IMR-90 (cell line): ENCODE measurements at places on chromosomes 1 and 21. TPM values are rescaled to one million over a fixed set of nuclear protein-coding genes. Genes with fewer than 3 reads are reported as not detected.

DNA sequence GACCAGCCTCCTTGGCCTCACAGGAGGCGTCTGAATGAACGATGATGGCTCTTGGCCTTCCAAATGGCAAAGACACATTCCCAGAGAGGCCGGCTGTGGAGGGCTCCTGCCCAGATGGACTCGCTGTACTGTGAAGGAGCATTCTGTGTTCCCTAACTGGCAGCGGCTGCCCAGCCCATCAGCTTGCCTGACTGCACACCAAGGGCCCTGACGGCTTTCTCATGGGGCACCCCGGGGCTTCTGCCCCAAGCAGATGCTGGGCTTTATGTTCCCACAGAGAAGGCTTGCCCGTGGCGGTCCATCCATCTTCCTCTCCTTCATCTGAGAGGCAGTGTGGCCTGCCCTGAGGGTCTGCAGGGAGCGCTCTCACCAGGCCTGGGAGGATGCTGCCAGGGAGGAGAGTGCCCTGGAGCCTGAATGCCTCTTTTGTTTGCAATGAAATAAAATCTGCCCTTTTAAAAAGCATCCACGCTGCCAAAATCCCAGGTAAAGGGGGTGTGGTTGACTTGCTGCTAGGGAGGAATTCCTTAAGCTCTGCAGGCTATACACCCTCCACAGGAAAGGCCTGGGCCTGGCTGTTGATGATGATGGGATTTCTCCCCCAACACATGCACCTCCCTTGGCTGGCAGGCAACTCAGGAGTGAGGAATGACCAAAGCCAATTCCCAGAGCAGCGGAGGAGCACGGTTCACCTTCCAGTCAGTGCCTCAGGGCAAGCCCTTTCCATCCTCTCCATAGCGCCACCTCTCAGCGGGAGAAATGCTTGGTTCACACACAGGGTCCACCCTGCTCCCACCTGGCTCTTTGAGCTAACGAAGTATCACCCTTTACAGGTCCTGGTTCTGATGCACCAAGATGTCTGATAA lies 84.6 kb upstream of the SSX2IP start:
- no peak for DNase-seq

GRCh38 chr1:19206947-19207346 lies 3.1 kb downstream of the UBR4 start:
- DNase-seq, result no peak

GRCh38 chr1:93448292-93448982 lies 519 bp downstream of the FNBP1L start:
- DNase-seq, result no peak

- no peak for DNase-seq
Observed at GRCh38 chr1:185600641-185601040, 133.6 kb upstream of the HMCN1 start.

DNA sequence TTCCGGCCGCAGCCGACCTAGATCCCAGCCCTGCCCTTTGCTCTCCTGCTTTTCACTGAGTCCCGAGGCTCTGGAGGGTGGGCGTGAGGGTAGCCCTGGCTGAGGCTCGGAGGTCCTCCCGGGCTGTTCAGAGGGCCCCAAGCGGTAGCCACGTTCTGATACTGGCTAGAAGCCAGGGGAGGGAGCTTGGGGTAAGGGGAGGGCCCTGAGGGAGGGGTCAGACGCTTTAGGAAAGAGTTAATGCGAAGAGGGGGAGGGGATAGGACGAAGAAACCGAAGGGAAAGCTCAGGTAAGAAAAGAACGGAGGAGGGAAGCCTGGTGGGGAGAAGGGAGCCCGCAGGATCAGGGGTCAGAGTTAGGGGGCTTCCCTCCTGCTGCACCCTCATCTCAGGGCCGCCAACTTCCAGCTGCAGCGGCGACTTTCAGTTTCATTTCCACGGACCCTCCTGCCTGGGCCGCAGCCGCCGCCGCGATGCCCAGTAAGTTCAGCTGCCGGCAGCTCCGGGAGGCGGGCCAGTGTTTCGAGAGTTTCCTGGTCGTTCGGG lies at the start of gene MOV10:
MOV10 (plus strand) TSS at position 220 of the 546 bp plus-strand sequence; CDS start at position 474, 254 bp downstream.
- peak; percentile 67 for DNase-seq

GRCh38 chr1:151995774-151996173 lies 2.1 kb upstream of the S100A10 start:
- peak; percentile 47 for DNase-seq

GRCh38 chr1:183699616-183700160 lies 46.6 kb upstream of the APOBEC4 start:
- peak; percentile 40 for DNase-seq

DNA sequence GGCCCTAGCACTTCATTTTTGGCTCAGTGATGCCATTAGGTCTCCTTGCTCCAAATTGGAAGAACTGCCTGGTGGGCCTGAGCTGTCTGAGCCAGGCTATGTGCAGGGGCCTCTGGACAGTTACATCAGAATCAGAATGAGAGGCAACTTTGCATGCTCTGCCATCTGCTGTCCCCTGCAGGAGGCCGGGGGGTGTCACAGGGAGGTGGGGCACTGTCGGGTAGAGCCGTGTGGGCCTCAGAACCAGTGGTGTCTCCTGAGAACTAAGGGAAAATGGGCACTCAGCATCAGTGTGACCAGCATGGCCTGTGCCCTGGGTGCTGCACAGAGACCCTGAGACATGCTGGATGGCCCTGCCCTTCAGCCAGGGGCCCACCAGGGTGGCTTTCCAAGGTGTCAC lies 47.0 kb upstream of the COL6A1 start:
- DNase-seq, result no peak

DNA sequence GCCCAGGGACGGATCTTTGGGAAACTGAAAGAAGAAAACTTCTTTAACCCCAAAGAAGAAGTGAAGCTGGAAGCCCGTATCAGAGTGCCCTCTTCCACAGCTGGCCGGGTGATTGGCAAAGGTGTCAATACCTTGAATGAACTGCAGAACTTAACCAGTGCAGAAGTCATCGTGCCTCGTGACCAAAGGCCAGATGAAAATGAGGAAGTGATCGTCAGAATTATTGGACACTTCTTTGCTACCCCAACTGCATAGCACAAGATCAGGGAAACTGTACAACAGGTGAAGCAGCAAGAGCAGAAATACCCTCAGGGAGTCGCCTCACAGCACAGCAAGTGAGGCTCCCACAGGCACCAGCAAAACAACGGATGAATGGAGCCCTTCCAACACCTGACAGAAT lies 114.0 kb downstream of the NBPF12 start:
- DNase-seq, result no peak

DNA sequence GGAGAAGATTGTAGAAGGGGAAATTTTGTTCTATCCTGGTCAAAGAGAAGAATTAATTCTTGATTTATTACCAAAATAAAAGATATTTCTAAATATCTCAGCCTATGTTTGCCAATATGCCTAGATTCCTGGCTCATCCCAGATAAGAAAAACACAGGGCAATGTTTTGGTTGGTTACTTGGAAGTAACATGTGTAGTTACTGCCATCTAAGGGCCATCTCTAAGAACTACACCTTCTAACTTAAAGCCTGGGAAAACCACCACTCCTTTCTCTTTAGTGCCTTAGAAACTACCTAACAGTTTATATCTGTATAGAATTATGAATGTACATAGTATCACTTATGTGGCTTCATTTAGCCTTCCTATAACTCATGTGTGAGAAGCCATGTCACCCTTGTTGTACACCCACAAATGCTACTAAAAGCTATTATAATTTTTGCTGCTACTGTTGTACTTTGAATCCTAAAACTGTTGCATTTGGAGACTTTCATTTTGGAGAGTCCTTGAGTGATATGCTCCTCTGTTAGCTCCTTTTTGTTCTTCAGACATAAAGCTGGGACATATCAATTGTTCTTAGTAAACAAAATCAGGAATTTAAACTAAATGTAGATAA lies 4.5 kb downstream of the AIM2 start:
- DNase-seq, result peak; percentile 80

GRCh38 chr1:221655766-221656305 lies 86.1 kb downstream of the DUSP10 start:
- DNase-seq, result no peak

DNA sequence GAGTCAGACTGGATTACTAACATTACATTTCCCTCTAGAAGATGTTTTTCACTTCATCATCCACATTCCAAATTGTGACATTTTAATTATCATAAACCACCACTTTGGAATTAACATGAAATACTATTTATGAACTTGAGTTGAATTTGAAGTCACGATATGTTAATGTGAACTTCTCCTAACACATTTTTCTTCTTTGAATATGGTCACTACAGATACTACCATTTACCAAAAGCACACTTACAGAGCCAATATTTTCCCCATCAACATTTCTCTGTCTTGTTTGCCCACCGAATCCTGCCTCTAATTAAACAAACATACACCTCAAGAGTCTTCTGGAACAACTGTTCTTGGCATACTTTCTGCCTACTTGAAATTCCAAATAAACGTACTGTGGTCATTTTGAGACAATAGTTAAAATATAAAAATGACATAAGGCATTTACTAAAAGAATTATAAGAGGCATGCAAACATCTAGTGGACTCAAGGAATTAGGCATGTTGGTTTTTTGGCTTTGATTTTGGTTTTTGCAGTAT lies 177.4 kb downstream of the AKT3 start:
- DNase-seq, result no peak

- no peak for DNase-seq
Observed at GRCh38 chr1:157105298-157105987, 5.8 kb upstream of the ETV3L start.

- no peak for DNase-seq
Observed at GRCh38 chr1:15727424-15727823, 8.6 kb upstream of the SLC25A34 start.

DNA sequence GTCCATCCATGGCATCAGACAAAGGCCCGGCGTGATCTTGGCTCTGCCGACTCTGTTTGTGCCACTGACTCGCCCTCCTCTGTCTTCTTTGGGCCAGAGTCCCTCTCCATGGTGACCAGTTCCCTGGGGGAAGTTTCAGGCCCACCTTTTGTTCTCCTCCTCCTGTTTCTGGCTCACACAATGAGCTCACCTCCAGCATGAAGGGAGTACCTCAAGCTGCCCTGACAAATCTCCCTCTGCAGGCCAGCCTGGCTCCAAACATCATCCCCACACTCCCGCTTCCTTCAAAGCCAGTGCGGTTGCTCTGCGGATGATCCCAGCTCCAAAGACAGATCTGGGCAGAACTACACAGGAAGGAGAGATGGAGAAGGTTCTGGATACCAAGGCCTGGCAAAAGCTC lies 576.6 kb downstream of the NPHP4 start:
- DNase-seq, result no peak

- peak; percentile 79 for DNase-seq
Observed at GRCh38 chr1:201025571-201026002, 2.1 kb upstream of the KIF21B start.

DNA sequence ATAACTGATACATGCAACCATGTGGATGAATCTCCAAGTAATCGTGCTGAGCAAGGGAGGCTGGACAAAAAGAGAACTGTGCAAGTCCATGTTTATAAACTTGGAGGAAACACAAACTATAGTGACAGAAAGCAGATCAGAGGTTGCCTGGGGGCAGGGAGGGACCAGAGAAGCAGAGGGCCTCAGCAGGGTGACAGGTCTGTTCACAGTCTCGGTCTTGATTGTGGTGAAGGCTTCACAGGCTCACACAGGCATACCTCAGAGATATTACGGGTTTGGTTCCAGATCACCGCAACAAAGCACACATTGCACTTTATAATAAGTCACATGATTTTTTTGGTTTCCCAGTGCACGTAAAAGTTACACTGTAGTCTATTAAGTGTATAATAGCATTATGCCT lies 28.5 kb downstream of the ACOT7 start:
- no peak for DNase-seq

- DNase-seq, result peak; percentile 57
Observed at GRCh38 chr1:235473806-235474205, 30.4 kb downstream of the B3GALNT2 start.

GRCh38 chr1:22412932-22413727 lies 38.5 kb upstream of the ZBTB40 start:
- DNase-seq, result peak; percentile 17

GRCh38 chr1:157996433-157996832 lies 3.0 kb downstream of the KIRREL1 start:
- no peak for DNase-seq

GRCh38 chr1:219993554-219994433 lies 52.5 kb downstream of the EPRS1 start:
- DNase-seq, result peak; percentile 4

GRCh38 chr1:87106144-87106543 lies 191.7 kb downstream of the HS2ST1 start:
- DNase-seq, result no peak

DNA sequence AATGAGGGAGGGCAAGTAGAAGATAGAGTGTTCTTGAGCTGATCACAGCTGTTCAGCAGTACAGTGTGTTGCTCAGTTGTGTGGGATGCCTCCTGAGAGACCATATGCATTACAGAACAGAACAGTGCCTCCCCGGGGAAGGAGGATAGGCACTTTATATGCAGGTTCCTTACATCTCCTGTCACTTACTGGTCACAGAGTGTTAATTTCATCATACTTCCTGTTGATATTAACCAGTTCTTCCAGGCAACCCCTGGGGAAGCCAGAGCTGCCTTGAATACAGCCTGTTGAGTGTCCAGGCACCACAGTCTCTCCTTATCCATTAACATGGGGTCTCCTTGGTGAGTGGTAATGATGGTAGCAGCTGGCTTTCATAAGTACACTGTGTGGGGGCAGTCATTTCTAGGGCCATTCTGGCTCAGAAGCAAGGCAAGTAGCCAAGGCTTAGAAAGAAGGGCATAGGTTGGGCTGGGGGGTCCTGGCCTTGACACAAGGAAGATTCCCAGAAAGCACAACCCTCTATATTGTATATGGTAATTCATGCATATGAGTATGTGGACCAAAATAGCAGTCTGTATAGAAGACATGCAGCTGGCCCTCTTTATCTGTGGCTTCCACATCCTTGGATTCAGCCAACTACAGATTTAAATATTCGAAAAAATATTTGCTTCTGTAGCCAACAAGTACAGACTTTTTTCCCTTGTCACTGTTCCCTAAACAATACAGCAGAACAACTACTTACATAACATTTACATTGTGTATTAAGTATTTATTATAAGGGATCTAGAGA lies 142.4 kb downstream of the ZP4 start:
- DNase-seq, result no peak

DNA sequence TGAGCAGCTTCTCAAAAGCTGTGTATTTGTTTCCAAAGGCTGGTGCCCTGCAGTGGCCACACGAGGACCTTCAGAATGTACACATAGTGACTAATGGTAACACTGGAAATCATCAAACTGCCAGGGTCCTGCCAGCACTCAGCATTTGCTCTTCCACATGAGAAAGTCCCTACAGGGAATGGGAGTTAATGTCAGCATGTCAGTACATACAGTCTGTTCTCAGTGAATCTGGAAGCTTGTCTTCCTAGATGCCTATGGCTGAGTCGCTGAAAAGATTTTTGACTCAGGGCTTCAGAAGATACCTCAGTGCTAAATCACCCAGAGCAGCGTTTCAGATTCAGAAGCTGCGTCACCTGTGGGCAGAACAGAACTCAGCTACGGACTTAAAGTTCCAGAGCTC lies 108.2 kb downstream of the CDC7 start:
- DNase-seq, result peak; percentile 96

C4BPA gene
- total RNA-seq, result not detected in 2 replicates

TRIM33 gene
- 40.0 and 40.1 TPM in 2 replicates for total RNA-seq

CHI3L1 gene
- total RNA-seq, result 0.28 TPM in 1 of 2 replicates, not detected in the other

DAB1 gene
- total RNA-seq, result 0.18 and 0.56 TPM in 2 replicates

FCRL5 gene
- not detected in 2 replicates for total RNA-seq

PSEN2 gene
- 20.0 and 24.4 TPM in 2 replicates for total RNA-seq

MFN2 gene
- total RNA-seq, result 76.4 and 84.2 TPM in 2 replicates

CD48 gene
- not detected in 2 replicates for total RNA-seq

COX20 gene
- total RNA-seq, result 13.3 and 26.9 TPM in 2 replicates

NBPF20 gene
- total RNA-seq, result 2.9 and 3.1 TPM in 2 replicates

FCER1G gene
- not detected in 2 replicates for total RNA-seq

PFKL gene
- 100 and 103 TPM in 2 replicates for total RNA-seq

NUDT4B gene
- total RNA-seq, result 19.9 and 28.6 TPM in 2 replicates

MRAP gene
- not detected in 2 replicates for total RNA-seq
